ENCODE measurements at places on chromosomes 4 and X. TPM values are rescaled to one million over a fixed set of nuclear protein-coding genes. Genes with fewer than 3 reads are reported as not detected.

DNA sequence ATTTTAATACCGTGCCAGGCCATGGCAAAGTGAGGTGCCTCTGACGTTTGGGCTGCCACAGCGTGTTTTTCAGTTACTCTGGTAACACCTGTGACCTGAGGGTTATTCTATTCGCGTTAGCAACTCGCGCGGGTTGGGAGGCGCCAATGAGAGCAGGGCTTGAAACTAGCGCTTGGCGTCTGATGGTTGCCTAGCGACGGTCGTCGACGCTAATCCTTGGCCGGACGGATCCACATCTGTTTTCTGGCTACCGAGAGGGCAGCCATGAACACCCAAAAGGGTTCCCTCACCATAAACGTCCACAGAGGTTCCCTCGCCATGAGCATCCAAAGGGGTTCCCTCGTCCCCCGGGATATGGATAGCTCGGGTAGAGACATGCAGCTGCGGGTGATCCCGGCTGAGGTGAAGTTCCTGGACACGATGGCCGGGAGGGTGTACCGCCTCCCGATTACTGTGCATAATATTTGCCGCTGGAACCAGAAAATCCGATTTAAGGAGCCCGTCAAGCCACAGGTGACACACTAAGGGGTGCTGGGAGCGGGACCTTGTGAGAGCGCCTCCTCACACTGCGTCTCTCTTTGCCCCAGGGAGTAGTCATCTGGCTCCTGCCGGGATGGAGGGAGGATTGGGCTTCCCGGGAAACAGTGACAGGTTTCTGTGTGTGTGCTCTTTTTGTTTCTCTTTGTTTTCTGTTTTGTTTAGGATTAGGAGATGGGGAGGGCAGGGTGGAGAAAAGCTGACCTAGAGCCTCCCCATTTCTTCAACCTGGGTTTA, at the start of gene CFAP47:
TSS of gene CFAP47 (plus strand) at position 199 of the 774 bp plus-strand sequence. CDS start at position 265, 66 bp downstream.
- no peak for DNase-seq

DNA sequence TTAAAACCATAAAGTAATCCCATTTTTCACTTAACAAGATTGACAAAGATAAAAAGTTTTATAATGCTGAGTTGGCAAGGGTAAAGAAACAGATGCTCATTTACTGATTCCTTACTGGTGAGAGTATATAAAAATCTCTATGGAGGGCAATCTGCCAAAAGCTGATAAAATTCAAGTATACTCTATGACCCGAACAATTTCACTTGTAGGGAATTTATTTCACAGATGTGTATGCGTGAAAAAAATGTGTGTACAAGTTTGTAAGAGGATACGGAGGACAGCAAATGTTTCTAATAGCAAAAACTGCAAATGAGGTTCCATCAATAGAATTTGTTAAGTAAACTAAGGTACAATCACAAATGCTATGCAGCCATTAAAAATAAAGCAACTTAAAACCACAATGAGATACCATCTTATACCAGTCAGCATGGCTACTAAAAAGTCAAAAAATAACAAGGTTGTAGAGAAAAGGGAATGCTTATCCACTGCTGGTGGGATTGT, 23.4 kb downstream of the DHX15 start:
- no peak for DNase-seq

DNA sequence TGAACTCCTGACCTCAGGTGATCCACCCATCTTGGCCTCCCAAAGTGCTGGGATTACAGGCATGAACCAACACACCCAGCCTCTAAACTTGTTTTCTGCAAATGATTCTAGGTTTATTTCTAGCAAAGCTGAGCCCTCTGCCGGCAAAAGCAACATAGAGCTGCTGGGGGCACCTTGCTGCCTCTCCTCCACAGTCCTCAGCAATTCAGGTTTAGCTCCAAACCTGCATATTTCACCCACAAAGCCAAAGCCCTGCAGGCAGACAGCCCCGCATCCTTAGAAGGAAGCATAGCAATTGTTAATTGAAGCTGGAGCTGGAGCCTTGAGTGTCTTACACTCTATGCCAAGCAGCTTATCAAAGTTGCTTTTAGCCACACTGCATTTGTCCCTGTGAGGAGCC, 24.9 kb upstream of the OCIAD2 start:
- no peak for DNase-seq

DNA sequence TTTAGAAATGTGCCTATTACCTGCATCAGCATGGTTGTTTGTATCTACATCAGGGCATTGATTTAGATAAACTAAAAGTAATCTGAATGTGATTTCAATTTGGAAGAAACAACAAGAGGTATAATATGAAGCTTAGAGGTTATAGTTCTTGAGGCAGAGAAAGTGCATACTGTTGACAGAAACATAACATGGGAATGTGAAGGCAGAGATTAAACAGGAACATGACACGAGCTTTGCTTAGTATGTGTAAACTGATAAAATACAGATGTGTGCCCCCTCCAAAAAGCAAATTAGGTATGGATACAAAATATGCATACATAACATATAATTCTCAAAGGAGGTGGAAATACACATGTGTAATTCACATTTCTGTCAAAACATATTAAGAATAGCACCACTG, 1180.2 kb upstream of the ADGRL3 start:
- no peak for DNase-seq

The TMEM33 gene
- total RNA-seq: 34.3 TPM

The TCEAL7 gene
- total RNA-seq: 9.5 TPM
